ENCODE measurements at places on chromosomes 1 and 21.

DNA sequence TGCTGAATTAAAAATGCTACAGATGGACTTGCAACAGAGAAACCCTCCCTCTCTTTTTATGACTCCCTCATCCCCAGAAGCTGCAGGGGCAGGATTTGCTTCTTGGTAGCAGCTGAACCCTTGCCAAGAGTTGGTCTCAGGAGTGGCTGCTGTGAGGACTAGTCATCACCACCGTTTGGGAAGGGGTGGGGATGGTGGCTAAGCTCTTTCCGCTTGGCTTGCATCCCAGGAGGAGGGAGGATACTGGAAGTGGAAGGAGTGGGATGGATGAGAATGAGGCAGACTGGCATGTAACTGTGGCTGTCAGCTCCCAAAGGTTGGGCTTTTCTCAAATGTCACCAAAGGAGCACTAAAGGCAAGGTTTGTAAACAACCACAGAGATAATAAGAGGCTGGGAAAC lies 50.8 kb upstream of the COL24A1 start:
- peak; percentile 95 for DNase-seq

GRCh38 chr1:184959626-184960025 lies 14.7 kb downstream of the NIBAN1 start:
- DNase-seq: no peak

DNA sequence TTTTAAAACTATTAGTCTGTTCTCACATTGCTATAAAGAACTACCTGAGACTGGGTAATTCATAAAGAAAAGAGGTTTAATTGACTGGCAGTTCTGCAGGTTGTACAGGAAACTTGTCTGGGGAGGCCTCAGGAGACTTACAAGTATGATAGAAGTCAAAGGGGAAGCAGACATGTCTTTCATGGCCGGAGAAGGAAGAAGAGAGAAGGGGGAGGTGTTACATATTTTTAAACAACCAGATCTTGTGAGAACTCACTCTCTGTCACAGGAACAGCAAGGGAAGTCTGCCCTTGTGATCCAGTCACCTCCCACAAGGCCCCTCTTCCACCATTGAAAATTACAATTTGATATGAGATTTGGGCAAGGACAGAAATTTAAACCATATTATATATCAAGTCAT lies 55.9 kb downstream of the CLIC4 start:
- no peak for DNase-seq

DNA sequence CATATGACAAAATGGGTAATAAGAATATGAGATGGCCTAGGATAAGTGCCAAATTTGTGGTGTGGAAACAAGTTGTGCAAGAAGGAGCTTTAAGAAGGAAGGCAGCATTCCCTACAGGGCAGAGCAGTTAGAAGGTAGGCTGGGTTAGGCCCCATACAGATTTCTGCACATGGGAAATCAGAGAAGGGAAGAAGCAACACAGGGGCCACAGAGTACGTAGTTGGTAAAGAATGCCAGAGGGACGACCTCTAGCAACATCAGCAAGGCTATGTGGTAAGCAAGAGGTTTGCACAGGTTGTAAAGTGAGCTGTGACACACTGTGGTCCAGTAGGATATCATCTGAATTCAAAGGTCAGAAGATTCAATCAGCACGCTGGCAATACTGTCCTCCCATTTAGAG lies 765.6 kb upstream of the B3GALT2 start:
- no peak for DNase-seq

GRCh38 chr1:4650481-4650880 lies 3.9 kb upstream of the AJAP1 start:
- peak; percentile 96 for DNase-seq

DNA sequence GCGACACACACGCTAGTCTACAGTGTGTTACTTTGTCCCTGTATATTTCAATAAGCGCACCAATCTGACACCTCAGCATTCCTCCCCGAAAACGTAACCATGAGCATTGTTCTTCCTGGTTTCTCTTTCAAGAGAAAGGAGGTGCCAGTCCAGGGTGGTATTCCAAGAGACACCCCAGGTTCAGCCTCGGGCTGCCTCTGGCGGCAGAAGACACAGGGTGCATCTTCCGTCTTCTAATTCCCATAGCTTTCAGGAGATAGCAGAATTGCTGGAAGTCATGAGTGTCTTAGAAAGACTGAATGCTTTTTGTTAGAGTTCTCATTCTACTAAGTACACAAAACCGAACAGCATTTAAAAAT lies 15.9 kb upstream of the RGS8 start:
- no peak for DNase-seq

DNA sequence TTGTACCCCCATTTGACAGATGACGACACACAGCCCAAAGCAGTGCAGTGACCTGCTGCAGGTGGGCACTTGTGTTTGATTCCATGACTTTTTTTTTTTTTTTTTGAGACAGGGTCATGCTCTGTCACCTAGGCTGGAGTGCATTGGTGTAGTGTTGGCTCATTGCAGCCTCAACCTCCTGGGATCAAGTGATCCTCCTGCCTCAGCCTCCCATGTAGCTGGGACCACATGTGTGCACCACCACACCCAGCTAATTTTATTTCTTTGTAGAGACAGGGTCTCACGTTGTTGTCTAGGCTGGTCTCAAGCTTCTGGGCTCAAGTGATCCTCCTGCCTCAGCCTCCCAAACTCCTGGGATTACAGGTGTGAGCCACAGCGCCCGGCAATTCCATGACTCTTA lies 14.9 kb upstream of the SYNC start:
- no peak for DNase-seq
